SJCRH30 (cell line): ENCODE measurements at places on chromosomes 6 and 20. TPM values are rescaled to one million over a fixed set of nuclear protein-coding genes. Genes with fewer than 3 reads are reported as not detected.

DNA sequence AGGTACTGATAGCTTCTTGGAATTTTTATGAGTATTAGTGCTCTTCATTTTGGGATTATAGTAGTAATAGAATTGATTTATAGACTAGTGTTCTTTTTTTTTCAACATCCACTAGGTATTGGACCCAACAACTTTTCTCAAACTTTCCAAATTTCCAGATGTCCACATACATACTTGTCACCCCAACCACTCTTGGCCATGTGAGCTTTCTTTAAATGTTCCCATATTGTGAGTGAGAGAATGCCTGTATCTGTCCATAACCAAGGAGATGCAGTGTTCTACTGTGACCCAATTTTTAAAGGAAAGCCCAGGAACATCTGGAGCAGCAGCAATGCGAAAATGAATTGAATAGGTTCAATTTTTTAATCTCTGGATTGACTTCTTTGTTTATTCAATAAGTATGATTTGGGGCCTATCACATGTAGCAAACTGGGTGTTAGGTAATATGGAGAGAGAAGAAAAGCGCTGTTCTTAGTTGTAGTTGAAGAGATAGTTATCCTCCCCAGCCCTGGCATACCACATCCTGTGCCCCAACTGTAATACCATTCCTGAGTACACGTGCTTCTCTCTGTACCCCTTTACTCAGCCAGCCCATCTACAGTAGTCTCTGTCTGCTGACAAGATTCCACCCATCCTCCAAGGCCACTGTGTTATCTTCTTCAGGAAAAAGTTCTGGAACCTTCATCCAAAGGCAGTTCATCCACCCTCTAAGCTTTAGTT, 116.8 kb upstream of the SUPT3H start:
- H3K36me3 ChIP-seq = peaks cover 95% of the 10 kb centered on the region
- no peak for DNase-seq

DNA sequence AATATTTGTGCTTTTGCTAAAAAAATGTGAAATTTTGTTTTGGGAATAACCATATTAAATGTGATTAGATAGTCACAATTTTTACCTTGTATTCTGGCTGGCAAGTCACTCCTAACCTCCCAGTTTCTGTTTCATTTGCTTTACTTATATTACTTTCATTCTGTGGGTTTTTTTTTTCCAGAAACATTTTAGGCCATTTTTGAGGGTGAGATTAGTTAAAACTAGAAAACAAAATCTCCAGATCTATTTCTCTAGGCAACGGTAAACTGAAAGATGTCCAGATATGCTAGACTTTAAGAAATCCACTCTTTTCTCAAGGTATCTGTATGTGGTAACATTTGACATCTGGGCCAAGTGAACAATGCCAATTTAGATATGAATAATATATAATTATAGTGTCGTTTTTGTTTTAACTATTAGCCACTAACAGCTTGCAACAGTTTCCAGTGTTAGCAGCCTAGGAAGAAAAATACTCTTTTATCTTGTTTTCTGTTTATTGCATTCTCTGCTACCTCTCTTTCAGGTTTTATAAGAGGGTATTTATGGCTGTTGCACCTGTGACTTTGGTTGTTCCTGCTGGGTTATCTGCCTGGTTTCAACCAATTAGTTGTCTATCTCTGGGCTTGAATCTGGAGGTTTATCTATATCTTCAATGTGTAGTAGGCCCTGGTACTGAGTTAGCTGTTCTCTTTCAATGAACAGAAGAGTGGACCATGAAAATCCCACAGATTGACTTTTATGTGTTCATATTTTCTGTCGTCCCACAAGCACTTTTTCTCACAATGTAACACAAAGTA, 260.9 kb downstream of the NKAIN2 start:
- no peaks in the 10 kb centered on the region for H3K4me1 ChIP-seq
- no peak for DNase-seq
- H3K27me3 ChIP-seq = no peaks in the 10 kb centered on the region
- H3K36me3 ChIP-seq = no peaks in the 10 kb centered on the region
- H3K4me3 ChIP-seq = no peak overlapping the region
- H3K27ac ChIP-seq = no peak overlapping the region

GRCh38 chr6:40536442-40536841, 50.7 kb downstream of the LRFN2 start:
- no peak overlapping the region for H3K4me3 ChIP-seq
- no peaks in the 10 kb centered on the region for H3K36me3 ChIP-seq
- H3K27me3 ChIP-seq = peaks cover 6% of the 10 kb centered on the region; the same call in 1 of the 2 replicates
- no peak overlapping the region for H3K27ac ChIP-seq
- DNase-seq = no peak

DNA sequence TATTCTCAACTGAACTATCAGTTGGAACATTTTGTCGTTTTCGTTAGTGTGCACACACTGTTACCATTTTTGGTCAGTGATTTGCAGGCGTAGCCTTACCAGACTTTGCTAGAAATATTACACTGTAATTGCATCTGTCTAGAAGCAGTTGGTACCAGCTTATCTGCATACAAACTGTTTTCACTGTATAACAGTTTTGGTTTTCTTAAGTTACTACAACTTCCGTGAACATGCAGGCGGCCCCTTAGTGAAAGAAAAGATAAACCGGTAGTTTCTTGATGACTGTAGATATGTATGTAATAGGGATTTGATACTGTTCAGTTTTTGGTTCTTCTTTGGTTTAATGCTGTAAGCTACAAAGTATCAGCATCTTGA, 1.3 kb downstream of the DSTN start:
- H3K4me1 ChIP-seq = peaks cover 9% of the 10 kb centered on the region; the same call in 1 of the 2 replicates
- H3K27ac ChIP-seq = no peak overlapping the region
- H3K36me3 ChIP-seq = no peaks in the 10 kb centered on the region
- no peaks in the 10 kb centered on the region for H3K27me3 ChIP-seq
- no peak for DNase-seq
- peak overlapping the region; percentile 93 for H3K4me3 ChIP-seq

RSPO3 gene
- total RNA-seq = not detected in 2 replicates

KIF25 gene
- 0.51 TPM in 1 of 2 replicates, not detected in the other for total RNA-seq

FAXC gene
- 5.0 and 7.4 TPM in 2 replicates for total RNA-seq

GRCh38 chr20:9323622-9324021, 190.8 kb upstream of the LAMP5 start:
- DNase-seq = no peak
- no peak overlapping the region for H3K27ac ChIP-seq
- no peaks in the 10 kb centered on the region for H3K4me1 ChIP-seq
